ENCODE measurements at places on chromosomes 16 and 17.

- DNase-seq = no peak
These were observed 147.1 kb downstream of the TANC2 start for GRCh38 chr17:63113167-63113566.

DNA sequence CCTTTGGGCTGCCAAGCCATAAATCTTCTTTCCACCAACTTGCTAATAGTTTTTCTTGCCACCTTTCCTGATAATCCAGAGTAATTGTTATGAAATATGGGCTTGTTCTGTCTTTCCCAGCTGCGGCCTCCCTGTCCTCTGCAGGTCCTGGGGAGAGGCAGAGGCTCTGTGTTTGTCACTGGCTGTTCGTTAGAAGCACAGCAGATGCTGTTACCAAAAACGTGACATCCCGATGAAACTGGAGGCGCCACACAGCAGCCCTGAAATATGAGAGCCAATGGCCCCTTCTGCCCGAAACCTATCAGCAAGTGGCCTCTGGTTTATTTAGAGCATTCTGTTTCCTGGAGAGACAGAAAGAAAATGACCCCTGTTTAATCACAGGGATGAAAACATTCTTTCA is 115.1 kb upstream of the ANKFN1 start:
- no peak for DNase-seq

DNA sequence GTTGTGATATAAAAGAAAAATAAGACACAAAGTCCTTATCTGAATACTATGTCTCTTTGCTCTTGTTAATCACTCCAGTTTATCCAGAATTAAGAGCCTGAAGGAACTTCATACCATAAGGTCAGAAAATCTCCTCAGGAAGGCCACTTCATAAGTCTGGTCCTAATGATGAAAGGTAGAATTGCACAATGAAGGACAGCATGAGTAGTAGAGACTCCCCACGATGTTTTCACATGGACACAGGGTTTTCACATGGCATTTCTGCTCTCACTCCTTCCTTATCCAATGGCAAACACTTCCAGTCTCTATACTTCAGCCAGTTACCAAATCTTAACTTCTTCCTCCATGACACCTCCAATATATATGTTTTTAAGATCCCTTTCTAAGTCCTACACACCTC is 10.2 kb upstream of the C17orf78 start:
- no peak for DNase-seq

DNA sequence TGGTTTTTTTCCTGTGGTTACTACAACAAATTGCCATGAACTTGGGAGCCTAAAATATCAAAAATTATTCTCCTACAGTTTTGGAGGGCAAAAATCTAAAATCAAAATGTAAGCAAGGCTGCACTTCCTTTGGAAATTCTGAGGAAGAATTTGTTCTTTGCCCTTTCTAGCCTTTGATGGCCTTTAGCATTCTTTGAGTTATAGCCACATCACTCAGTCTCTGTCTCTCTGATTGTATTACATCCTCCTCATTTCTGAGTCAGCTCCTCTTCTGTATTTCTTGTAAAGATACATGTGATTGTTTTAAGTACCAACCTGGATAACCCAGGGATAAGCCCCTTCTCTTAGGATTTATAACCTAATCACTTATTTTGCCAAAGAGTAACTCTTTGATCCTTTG is 282.0 kb downstream of the BCAS3 start:
- DNase-seq = no peak

- DNase-seq = no peak
These were observed 114.1 kb downstream of the C16orf78 start for GRCh38 chr16:49487746-49488145.

GRCh38 chr17:67765623-67766022 is 47.9 kb downstream of the NOL11 start:
- DNase-seq = no peak

DNA sequence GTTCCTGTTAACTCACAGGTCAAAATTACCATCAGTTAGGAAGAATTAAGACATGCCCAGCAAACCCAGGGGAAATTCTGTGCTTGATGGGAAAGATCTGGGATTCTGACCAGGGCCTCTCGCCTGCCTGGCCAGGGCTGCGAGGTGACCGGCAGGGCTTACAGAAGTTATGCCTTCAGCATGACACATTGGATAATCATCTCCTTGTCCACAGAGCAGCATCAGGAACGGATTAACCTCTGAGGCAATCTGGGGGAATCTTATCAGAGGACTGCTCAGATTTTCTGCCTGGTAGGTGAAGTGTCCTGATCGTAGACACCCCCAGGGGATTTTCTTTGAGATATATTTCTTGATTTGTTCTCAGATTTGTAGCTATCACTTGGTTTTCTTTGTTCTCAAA is 172.5 kb downstream of the HS3ST3A1 start:
- DNase-seq = no peak

DNA sequence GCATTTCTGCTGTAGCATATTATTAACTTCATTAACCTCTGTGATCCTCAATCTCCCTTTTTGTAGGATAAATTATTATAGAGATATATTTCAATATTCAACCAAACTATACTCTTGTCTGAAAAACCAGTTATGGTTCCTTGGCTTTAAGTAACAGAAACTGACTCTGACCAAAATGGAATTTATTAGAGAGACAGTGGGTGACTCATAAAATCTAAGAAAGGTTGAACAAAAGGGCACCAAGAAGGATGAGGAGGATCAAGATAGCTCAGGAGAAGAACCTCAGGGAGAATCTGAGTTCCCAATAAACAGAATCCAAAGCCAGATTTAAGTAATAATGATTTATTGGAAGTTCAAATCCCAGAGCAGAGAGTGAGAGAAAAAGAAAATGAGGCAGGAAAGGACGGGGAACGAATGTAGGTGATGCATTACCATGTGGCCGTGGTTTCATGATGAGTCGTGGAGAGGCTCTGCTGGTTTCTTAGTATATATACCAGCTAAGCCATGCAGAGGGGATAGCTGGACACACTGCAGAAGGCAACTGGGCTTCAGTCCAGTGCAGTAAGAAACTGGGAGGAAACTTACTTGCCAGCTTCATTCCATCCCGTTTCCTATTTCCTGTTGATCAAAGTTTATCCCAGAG is 151.5 kb upstream of the GOT2 start:
- no peak for DNase-seq

- DNase-seq = no peak
These were observed 130.3 kb upstream of the FOXF1 start for GRCh38 chr16:86380030-86380429.

DNA sequence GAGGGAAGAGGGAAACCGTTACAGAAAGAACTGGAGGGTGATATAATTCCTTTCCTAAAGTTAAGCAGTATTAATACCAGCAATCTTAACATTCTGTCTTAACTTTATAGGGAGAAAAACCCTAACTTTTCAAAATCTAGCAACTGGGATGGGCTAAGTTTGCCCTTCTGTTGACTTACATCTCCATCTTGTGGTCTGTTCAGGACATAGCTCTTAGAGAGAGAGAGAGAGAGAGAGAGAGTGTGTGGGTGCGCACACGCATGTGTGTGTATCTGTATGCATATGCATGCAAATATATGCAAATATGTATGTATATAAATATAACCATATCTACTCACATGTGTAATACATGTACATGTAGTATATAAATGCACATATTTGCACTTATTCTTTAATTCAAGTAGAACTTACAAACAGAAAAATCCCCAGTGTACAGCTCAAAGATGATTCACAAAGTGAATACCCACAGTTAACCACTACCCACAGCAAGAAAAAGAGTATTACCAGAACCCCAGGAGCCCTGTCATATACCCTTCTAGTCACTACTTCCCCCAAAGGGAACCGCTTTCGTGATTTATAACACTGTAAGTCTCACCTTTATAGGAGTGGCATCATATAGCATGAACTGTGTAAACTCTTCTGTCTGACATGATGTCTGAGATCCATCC is 46.5 kb downstream of the STX8 start:
- no peak for DNase-seq

DNA sequence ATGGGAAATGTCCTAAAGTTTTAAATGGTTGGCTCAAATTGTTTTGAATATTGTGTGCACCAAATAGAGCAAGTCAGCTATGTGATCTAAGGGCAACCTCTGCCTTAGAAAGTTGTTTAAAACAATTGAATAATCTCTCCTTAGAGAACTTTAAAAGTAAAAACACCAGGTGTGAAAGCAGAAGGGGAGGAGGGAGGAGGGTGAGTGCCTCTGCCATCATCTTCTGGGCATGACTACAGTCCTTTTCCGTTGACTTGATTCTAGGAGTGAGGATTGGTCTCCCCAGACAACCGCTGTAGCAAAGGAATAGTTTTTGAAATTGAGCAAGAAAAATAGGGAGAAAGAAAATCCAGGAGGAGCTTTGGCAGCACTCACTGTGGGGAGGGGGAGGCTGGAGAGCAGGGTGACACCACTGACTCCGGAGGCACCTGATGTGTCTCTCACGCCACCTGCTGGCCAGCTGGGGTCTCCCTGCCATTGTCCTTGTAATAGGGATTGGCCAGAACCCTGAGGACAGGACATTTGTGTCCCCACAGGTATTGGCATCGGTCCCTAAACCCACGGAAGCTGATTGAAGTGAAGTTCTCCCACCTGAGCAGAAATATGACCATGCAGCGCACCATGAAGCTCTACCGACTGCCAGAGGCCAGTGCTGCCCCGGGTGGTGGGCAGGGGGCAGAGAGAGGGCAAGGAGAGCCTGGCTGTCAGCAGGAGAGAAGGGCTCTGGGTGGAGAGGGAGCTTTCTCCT is 33.3 kb downstream of the PLCD3 start:
- DNase-seq = peak; percentile 69

DNA sequence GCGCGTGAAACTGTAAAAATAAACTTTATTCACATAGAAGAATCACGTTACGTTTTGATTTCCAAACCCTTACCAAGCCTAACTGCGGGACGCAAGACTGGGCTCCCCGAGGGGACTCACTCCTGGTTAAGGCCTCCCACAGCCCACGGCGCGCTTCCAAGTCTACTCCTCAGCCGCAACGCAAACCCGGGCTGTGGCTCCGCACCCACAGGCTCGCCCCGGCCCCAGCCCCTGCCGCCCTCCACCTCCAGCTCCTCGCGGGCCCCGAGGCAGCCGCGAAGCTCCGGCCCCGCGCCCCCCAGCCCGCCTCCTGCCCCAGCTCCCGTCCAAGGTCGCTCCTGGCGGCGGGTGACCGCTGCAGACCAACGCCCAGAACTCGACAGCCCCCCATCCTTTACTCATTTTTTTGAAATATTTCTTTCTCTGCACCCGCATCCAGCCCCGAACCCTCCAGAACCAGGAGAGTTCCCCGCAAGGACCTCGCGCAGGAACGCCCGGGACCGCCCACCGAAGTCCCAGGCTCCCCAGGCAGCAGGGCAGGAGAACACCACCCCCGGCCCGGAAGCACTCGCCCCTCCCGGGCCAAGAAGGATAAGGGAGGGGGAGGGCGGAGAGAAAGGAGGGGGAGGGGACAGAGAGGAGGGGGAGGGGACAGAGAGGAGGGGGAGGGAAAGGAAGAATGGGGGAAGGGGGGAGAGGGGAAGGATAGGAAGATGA is 912 bp downstream of the USP22 start:
- DNase-seq = peak; percentile 61

DNA sequence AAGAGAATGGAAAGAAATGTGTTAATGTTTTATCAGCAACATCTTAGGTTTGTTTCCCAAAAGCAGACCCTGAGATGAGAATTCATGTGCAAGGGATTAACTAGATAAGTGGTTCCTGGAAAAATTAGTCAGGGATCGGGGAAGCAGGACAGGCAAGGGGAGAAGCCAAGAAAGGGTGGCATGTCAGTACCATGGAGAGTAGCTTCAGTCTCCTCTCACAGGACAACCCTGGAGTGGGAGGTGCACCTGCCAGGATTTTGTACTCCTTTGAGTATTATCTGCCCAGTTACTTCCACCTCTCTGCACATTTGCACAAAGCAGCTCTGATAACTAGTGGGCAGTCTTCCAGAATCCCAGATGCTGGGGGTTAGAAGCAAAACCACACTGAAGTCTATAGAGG is 117.0 kb downstream of the RGS9 start:
- DNase-seq = no peak

DNA sequence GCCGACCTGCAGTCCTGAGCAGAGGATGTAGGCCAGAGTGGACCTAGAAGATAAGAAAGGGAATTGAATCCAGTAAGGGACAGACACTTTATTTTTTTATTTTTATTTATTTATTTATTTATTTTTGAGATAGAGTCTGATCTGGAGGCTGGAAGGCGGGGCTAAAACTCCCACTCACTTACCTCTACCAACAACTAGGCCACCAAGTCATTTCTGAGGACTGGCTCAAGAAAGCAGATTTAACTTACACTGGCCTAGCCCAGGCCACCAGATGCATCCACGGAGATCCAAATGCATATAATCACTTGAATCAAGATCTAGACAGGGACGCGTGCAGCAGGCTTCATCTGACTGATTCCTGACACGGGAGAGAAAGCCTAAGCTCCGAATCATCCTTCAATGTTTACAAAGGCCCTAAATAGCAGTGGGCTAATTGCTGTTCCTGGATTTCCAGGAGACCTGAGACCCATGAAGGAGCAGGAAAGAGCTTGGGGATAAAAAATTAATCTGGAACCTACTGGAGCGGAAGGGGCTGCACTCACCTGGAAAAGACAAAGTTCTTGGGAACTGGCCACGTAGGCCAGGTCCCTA is 1.1 kb upstream of the ALOX12 start:
- DNase-seq = no peak

- no peak for DNase-seq
These were observed 68.2 kb upstream of the XYLT1 start for GRCh38 chr16:17538927-17539326.

- DNase-seq = no peak
These were observed 658 bp upstream of the ZNF771 start for GRCh38 chr16:30406795-30407101.

DNA sequence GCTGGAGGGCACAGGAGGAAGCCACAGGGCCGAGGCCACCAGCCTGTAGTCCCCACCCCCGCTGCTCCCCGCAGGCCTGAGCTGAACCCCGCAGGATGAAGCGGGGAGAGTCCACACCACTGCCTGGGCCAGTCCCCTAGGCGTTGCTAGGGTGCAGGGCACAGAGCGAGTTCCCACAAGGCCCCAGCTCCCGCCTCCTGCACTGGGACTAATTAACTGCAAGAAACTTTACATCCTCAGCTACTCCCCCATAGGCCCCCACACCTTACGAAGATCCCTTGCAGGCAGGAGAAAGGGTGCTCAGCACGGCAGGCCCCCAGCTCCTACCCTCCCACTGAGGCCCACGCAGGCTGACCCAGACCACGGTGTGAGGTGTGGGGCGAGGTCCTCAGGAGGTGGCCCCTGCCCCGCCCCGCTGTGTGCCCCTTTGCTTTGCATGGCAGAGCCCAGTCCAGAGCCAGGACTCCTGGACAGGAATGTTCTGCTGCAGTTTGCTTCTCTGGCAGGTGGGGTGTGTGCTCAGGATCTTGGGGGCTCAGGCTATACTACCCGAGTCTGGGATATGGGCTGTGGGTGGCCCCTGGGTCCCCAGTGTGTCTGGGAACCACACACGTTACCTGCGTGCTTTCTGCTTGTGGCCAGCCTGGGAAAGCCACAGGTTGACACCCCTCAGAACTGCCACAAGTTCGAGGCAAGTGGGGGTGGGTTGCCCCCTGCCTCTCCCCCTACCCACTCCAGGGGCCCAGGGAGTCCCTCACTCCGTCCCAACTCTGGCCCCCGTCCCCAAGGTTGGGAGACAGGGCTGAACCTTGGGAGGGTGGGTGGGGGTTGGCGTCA is 1.2 kb downstream of the GNG13 start:
- DNase-seq = no peak

- DNase-seq = peak; percentile 26
These were observed 21.4 kb upstream of the CHMP6 start for GRCh38 chr17:80970044-80970761.
